ENCODE measurements at places on chromosomes 3 and 15.

GRCh38 chr3:109995377-109995776 is 658.0 kb upstream of the DPPA4 start:
- no peak for DNase-seq

DNA sequence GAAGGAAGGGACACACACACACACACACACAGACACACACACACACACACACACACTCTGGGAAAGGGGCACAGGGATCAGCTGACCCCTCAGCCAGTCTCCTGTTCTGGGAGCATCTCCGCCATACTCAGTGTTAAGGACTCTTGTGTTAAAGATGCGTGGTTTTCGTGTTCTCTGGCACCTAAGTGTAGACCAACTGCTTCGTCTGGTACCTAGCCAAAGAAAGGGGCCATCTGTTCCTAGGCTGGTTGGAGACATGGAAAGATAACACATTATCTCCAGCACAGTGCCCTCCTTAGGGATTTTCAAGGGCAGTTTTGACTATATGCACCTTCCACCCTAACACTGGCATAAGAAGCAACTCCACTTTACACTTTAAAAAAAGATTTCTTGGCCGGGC is 65.1 kb downstream of the EPHB1 start:
- no peak for DNase-seq

GRCh38 chr3:107524841-107525643 is 2.3 kb downstream of the BBX start:
- DNase-seq, result peak; percentile 23

- DNase-seq, result no peak
Measured at GRCh38 chr3:181881749-181882148, 170.0 kb downstream of the SOX2 start.

GRCh38 chr3:133443649-133444422 is 44.0 kb downstream of the BFSP2 start:
- peak; percentile 60 for DNase-seq

GRCh38 chr3:10601151-10601856 is 95.9 kb upstream of the ATP2B2 start:
- DNase-seq, result no peak

- DNase-seq, result no peak
Measured at GRCh38 chr3:184907681-184908649, 96.0 kb downstream of the VPS8 start.

GRCh38 chr3:100732435-100732834 is 23.1 kb downstream of the TFG start:
- DNase-seq, result no peak

GRCh38 chr3:12192173-12192572 is 33.5 kb upstream of the TIMP4 start:
- DNase-seq, result no peak

GRCh38 chr15:67082007-67082536 is 16.7 kb downstream of the SMAD3 start:
- peak; percentile 82 for DNase-seq

DNA sequence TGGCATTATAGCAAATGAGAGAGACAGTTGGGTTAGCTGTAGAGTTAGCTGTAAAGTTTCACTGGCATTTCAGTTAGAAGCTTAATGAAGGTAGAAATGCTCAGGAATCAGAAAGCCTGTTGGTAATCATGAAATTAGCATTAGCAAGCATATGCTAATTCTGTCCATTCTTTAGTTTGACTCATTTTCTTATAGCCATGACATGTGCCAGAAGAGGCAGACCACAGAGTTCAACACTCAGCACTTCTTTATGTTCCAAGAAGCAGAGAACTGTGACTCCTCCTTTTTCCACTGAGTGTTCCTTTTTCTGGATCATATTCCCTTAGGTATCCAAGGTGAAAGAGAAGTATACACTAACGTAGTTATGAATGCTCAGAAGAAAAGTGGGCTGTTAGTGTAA is 276.2 kb upstream of the SGO1 start:
- no peak for DNase-seq

- DNase-seq, result no peak
Measured at GRCh38 chr15:59011262-59011952, 23.9 kb downstream of the RNF111 start.

- no peak for DNase-seq
Measured at GRCh38 chr3:72754582-72754981, 93.7 kb downstream of the SHQ1 start.

GRCh38 chr3:32285891-32286290 is 47.4 kb downstream of the CMTM8 start:
- DNase-seq, result no peak

- DNase-seq, result no peak
Measured at GRCh38 chr3:184240384-184241140, 8.2 kb downstream of the ALG3 start.

DNA sequence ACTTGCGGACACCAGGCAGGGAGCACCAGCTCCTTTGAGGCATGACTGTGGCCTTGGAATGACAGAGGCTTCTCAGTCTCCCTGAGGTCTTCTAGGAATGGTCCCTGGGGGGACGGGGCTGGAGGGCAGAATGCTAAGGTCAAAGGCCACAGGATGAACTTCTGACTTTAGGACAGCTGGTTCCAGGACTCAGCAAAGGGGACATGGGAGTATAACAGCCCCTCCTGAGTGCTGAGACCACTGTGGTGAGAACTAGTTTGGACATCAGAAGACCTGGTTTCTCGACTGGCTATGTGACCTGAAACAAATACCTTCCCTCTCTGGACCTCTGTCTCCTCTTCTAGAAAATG is 17.8 kb downstream of the ITGA11 start:
- DNase-seq, result no peak

DNA sequence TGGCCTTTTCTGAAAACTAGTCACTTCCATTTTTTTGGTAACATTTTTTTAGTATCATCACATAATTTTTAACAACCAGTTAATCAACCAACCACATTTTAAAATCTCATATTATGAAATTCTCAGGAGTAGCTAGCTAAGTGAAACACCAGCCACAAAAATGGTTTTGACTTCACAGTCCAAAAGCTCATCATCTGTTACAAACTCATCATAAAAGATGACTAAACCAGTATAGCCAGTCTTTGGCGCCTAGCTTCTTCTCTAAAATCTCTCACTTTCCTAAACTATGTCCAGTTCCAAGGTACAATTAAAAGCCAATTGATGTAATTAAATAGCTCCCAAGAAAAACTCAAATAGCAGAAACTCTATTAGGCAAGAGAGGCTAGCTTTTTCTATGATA is 88.2 kb upstream of the ZNF385D start:
- DNase-seq, result no peak

GRCh38 chr3:147514366-147515160 is 105.4 kb downstream of the ZIC1 start:
- DNase-seq, result no peak

DNA sequence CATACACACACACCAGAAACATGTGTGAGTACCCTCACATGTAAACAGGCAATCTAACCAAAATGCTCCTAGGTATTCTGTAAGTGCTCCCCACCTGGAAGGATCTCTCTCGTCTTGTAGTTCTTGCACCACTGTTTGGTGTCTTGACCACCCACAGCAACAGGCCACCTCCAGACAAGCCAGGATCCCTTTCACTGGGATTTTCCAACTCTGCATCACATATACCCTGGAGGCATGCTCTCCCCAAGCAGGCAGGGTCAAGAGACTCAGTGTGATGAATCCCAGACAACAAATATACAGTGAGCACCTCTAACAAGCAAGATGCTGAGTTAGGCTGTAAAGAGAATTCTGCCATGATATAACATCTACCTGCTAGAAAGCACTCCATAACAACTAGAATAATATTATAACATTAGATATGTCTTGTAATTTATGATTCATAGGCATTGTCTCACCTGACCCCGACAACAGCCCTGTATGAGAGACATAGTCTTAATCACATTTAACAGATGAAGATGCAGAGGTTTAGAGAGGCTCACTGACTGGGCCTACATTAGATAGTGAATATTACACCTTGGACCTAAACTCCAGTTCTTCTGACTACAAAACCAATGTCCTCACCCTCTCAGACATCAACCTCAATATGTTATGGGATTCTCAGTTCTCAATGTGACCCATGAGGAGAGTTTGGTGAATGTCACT is 76.5 kb upstream of the BCL6 start:
- DNase-seq, result no peak

GRCh38 chr3:183895296-183895695 is 10.6 kb upstream of the PARL start:
- DNase-seq, result peak; percentile 61

DNA sequence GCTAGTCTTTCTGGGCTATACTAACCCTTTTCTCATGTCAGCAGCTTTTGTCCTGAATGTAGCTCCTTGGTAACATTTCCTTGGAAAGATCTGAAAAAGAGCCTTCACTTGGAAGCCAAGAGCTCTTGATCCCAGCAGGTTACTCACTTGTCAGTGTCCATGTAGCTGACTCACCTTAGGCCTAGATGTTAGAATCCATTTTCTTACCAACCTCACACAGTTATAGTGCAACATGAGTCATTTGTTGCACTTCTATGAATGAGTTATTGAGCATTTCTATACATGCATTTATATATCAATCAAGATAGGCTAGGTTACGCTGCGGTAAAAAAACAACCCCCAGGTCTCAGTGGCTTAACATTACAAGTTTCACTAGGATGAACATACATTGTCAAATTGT is 106.8 kb upstream of the SLC7A14 start:
- DNase-seq, result peak; percentile 25

Data from activated CD4-positive, alpha-beta T cell treated with anti-CD3 and anti-CD28 coated beads, Interleukin-2, amount 50 U/mL, for 16 hours (primary cell).